ENCODE measurements at places on chromosomes 11 and 22. TPM values are rescaled to one million over a fixed set of nuclear protein-coding genes. Genes with fewer than 3 reads are reported as not detected.

OSBPL5 gene
- 1.6 TPM for total RNA-seq

TEAD1 gene
- 0.25 TPM for total RNA-seq

CARD16 gene
- 75.6 TPM for total RNA-seq

TTC12 gene
- total RNA-seq = 8.0 TPM

RFPL3 gene
- total RNA-seq = not detected

NXPE4 gene
- not detected for total RNA-seq

APOA4 gene
- not detected for total RNA-seq

ZNF215 gene
- total RNA-seq = 2.3 TPM

MMP11 gene
- 0.49 TPM for total RNA-seq

POLR3H gene
- 34.4 TPM for total RNA-seq

SCGB1D2 gene
- not detected for total RNA-seq

CDC42EP2 gene
- 1.6 TPM for total RNA-seq

STX3 gene
- 94.7 TPM for total RNA-seq

CYB5R3 gene
- total RNA-seq = 67.9 TPM

DEUP1 gene
- total RNA-seq = not detected

OR8B8 gene
- not detected for total RNA-seq

MS4A7 gene
- total RNA-seq = not detected

MRGPRX4 gene
- total RNA-seq = not detected

ISX gene
- not detected for total RNA-seq

SMC1B gene
- total RNA-seq = 0.44 TPM

RAG2 gene
- not detected for total RNA-seq

NADSYN1 gene
- 120 TPM for total RNA-seq

OR56A1 gene
- not detected for total RNA-seq

PKNOX2 gene
- total RNA-seq = not detected

ANO5 gene
- total RNA-seq = 0.07 TPM

BEST1 gene
- not detected for total RNA-seq

OR4C6 gene
- not detected for total RNA-seq

SPI1 gene
- not detected for total RNA-seq

MOV10L1 gene
- total RNA-seq = not detected

MGAT3 gene
- total RNA-seq = 3.9 TPM

LDHAL6A gene
- total RNA-seq = 0.07 TPM

KRTAP5-8 gene
- total RNA-seq = not detected

FAM227A gene
- total RNA-seq = 0.39 TPM

PGR gene
- not detected for total RNA-seq

CYTH4 gene
- 160 TPM for total RNA-seq

CREB3L1 gene
- total RNA-seq = not detected

OR52I1 gene
- total RNA-seq = not detected

DEPDC7 gene
- total RNA-seq = 0.46 TPM

JAM3 gene
- total RNA-seq = 2.7 TPM

IL18 gene
- total RNA-seq = 0.39 TPM

MSANTD4 gene
- total RNA-seq = 19.8 TPM

OR8D1 gene
- not detected for total RNA-seq

FGF4 gene
- not detected for total RNA-seq

MOGAT2 gene
- total RNA-seq = not detected

CHADL gene
- 0.24 TPM for total RNA-seq

TIMP3 gene
- total RNA-seq = not detected

AGBL2 gene
- 5.2 TPM for total RNA-seq

TEX12 gene
- total RNA-seq = not detected

CASP1 gene
- total RNA-seq = 87.9 TPM

CRYBA4 gene
- 0.27 TPM for total RNA-seq

MRGPRX2 gene
- total RNA-seq = 0.17 TPM

KCNE3 gene
- total RNA-seq = not detected

HBG1 gene
- total RNA-seq = not detected

GLYATL1 gene
- total RNA-seq = not detected

SLC22A6 gene
- total RNA-seq = not detected

PAX6 gene
- total RNA-seq = not detected

ABCC8 gene
- total RNA-seq = not detected

CATSPERZ gene
- not detected for total RNA-seq

Measured in T-helper 1 cell treated with Interleukin-12 subunit alpha and Interleukin-12 subunit beta and Interleukin-4 antibody, amounts not matched to agents 30 ng/mL and 1 ng/mL, for 36 hours (primary cell).